ENCODE measurements at places on chromosomes 6 and 20.

- no peak for DNase-seq
Observed at GRCh38 chr6:8177721-8178120, 75.4 kb upstream of the EEF1E1 start.

DNA sequence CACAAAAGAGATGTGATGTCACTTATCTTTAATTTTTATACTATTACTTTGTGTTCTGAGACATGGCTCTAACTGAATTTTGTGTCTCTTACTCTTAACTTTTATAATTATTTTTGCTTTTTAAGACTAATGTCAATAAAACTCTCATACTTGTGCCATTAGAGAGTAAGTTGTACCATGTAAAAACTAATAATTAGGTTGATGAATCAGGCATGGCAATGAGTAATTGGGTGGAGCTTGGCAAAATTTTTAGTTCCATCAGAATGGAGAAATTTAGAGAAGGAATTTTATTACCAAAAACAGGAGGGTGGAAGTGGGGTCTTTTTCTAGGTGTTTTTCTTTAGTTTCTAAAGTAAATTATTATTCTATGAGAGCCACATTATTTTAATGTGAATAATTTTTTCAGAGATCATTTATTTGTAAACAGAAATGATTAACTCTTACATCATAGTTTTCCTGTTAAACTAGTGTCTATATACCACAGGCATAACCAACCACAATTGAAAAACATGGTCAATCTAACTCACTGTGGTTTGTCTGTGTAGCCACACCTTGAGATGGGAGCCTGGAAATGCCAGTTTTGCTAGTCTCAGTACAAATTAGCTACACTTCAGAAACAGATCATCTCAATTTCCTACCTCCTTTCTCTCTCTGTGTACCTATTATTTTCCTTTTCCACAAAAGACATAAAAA lies 51.8 kb downstream of the ELOVL4 start:
- no peak for DNase-seq

- DNase-seq = no peak
Observed at GRCh38 chr20:48538058-48538825, 289.6 kb downstream of the PREX1 start.

DNA sequence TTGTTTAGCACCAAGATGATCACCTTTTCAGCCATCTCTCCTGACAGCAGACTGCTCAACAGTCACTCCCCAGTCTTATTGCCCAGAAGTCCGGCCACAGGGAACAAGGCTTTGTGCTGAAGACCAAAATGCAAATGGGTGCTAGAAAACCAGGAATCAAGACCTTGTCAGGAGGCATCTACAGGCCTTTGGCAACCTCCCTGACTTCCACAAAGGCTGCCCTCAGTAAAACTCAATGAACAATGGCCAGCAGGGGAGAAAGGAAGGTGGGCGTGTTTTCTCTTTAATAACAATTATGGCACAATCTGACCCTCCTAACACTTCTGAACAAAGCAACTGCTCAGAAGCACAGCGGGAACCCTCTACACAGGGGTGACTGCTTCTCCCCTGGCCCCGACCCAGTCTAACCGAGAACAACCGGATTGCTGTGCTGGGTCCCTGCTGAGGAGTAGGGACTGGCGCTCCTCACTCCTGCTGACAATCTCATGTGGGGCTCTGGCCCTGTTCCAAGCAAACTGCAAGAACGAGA lies 41.6 kb downstream of the PLCG1 start:
- DNase-seq = no peak

DNA sequence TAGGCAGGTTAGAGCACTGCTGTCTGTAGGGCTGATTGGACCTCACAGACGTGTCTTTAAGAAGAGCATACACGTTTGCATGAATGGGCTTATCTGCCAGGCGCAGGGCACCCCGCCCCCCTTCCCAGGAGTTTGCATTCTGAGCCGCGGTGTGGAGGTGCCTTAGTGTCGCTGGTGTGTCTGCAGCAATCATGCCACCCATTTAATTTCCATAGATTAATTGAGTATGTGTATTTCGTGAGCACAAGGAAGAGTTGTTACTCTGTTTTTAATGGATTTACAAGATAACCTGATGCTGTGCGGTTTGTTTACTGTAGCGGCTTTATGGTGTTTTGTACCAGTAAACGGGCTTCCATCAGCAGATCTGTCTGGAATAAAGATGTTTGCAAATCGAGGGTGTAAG lies 107.7 kb downstream of the ZDHHC14 start:
- peak; percentile 84 for DNase-seq

DNA sequence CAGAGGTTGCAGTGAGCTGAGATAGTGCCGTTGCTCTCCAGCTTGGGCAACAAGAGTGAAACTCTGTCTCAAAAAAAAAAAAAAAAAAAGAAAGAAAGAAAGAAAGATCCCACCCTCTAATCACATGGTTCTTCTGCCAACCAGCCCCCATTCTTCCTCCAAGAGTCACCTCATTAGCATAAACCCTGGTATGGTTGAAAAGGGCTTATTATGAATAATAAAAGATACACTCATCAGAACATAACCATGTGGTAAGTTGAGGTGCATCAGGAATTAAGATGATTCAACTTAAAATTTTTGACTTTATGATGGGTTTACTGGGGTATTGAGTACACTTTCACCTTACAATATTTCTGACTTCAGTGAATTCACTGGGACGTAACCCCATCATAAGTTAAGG lies 793 bp upstream of the TRIM40 start:
- DNase-seq = no peak

GRCh38 chr6:11535801-11536230 lies 1.7 kb upstream of the TMEM170B start:
- no peak for DNase-seq

GRCh38 chr6:6781873-6782227 lies 193.3 kb downstream of the LY86 start:
- no peak for DNase-seq

GRCh38 chr20:53097371-53097770 lies 125.2 kb downstream of the TSHZ2 start:
- DNase-seq = no peak

DNA sequence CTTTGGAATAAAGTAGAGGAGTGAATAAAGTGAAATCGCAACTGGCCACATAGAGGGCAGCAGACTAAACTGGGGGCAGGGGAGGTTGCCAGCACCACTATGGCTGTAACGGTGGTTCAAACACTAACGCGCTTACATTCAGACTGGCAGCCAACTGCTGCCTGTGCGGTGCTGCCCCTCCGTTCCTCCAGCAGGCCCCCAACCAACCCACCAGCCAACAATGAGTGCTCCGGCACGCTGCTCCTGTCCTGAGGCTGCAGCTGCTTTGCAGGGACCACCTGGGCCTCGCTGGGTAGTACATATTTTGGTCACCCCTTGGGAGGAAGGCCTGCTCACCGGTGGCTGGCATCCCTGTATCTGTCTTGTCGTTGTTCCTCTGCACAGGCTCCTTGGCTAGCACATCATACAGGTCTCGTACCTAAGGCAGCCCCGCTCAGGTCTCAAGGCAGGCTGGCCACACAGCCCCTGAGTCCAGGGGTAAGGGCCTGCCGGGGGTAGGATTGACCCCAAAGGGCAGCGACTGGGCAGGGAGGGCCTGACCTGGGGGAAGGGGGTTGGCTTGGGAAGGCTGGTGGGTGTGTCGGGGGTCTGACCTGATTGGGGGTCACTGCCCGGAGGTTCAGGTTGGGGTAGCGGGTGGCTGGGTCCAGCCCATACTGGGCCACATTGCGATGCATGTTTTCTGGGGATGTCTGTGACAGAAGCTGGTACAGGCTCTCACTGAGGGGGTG lies 6.3 kb downstream of the MICAL1 start:
- no peak for DNase-seq

GRCh38 chr20:17501701-17502100 lies 29.5 kb downstream of the BFSP1 start:
- DNase-seq = no peak

DNA sequence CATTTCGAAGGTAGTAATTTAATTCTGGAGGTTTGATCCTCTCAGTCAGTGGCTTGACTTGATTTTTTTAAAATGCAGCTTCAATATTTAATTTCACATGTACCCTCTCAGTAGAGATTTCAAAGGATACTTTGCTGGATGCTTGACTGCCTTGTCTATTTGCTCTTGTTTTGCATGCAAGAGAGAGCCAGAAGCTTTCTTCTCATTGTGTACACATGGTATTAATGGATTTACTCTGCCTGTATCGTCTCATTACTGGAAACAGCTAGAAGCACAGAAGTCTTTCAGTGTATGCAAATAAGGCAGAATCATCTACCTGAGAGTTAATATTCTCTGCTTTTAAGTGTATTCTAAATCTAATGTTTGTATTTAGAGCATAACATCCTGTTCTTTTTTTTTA lies 84.3 kb upstream of the FOXO3 start:
- peak; percentile 89 for DNase-seq

- peak; percentile 45 for DNase-seq
Observed at GRCh38 chr6:1609041-1609647, 571 bp upstream of the FOXC1 start.

- no peak for DNase-seq
Observed at GRCh38 chr6:136923116-136923953, 1.2 kb downstream of the SLC35D3 start.
